ENCODE measurements at places on chromosomes 7 and 10. TPM values are rescaled to one million over a fixed set of nuclear protein-coding genes. Genes with fewer than 3 reads are reported as not detected.

GRCh38 chr10:132746801-132747625 is 38.9 kb downstream of the NKX6-2 start:
- DNase-seq, result no peak

- no peak for DNase-seq
Observed at GRCh38 chr10:132107949-132108877, 42.5 kb downstream of the JAKMIP3 start.

- DNase-seq, result no peak
Observed at GRCh38 chr7:116683786-116684185, 11.8 kb downstream of the MET start.

DNA sequence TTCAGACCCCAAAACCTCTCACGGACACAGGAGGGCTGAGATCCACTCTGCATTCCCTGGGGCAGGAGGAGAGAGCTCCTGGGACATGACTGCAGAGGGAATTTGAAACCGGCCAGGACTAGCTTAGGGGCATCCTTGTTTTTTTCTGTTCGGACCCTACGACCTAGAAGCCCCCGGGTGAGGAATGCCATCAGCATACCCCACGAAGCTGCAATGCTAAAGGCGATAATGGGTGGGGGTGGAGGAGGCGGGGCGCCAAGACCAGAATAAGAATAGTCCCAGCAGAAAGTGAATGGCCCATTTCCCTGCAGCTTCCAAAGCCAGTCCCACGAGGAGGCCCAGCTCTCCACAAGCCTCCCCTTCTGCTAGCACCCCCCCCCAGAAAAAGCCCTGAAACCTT is 4.0 kb downstream of the PDGFA start:
- DNase-seq, result no peak

GRCh38 chr7:146876411-146876810 is 759.8 kb downstream of the CNTNAP2 start:
- no peak for DNase-seq

- no peak for DNase-seq
Observed at GRCh38 chr10:13887761-13888160, 301.0 kb downstream of the PRPF18 start.

- no peak for DNase-seq
Observed at GRCh38 chr10:48503293-48503911, 101.5 kb downstream of the ARHGAP22 start.

DNA sequence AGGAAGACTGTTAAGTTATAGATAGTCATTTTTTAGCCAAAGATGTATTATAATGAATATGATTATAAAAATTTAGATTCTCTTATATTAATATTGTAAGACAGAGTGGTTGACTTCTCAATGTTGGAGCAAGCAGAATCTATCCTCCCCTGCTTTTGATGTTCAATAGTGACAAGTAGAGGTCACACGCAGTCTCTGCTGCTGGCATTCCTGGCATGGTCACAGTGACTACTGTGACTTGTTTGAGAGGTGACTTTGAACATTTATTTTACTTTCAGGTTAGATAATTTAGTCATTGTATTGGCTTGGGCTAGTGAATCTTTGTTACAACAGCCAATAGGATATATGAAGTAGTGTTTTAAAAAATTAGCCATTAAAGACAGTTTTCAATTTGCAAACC is 13.7 kb upstream of the CD36 start:
- DNase-seq, result no peak

DNA sequence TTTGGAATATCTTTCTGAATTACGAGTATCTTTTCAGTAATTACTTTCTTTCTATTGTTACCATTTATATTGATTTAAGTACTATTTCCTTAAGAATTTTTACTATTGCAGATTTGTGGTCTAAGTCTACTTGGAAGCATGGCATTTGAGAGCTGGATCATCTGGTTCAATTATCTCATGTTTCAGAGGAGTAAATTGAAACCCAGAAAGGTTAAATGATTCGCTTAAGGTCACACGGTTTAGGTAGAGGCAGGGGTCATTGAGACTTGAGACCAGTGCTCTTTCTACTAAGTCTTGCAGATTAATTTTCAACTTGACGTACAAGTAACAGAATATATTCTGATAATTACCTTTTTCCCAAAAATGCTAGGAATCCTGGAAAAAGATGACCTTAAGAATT is 109.2 kb upstream of the GLCCI1 start:
- no peak for DNase-seq

GRCh38 chr7:73623798-73624668 is at the start of gene MLXIPL:
Gene MLXIPL, minus strand, starts transcription at chr7:73624522. Its CDS starts 30 bp downstream, at chr7:73624492.
- no peak for DNase-seq

DNA sequence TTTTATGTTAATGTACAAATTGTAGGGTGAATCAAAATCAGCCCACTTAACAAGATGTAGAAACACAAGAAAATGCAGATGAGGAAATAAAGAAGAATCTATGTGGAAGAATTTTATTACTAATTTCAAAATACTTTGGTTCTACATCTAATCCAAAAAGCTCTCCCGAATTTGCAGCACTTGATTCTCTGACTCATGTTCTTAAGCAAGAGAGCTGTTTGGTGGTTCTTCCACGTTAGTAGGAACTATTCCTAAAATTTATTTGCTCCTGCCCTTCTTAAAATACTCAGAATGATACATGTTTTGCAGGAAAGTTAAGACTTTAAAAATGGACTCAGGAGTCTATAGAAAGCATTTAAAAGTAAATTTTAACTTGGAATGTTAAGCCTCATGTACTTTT is 91.8 kb downstream of the ZMYND11 start:
- DNase-seq, result no peak

- no peak for DNase-seq
Observed at GRCh38 chr7:74481458-74482196, 27.9 kb downstream of the GTF2IRD1 start.

- DNase-seq, result no peak
Observed at GRCh38 chr10:124870854-124871425, 69.3 kb downstream of the ABRAXAS2 start.

GRCh38 chr7:156012412-156012811 is 200.1 kb upstream of the SHH start:
- DNase-seq, result no peak

GRCh38 chr7:116180302-116180701 is 30.0 kb upstream of the TES start:
- DNase-seq, result peak; percentile 19

DNA sequence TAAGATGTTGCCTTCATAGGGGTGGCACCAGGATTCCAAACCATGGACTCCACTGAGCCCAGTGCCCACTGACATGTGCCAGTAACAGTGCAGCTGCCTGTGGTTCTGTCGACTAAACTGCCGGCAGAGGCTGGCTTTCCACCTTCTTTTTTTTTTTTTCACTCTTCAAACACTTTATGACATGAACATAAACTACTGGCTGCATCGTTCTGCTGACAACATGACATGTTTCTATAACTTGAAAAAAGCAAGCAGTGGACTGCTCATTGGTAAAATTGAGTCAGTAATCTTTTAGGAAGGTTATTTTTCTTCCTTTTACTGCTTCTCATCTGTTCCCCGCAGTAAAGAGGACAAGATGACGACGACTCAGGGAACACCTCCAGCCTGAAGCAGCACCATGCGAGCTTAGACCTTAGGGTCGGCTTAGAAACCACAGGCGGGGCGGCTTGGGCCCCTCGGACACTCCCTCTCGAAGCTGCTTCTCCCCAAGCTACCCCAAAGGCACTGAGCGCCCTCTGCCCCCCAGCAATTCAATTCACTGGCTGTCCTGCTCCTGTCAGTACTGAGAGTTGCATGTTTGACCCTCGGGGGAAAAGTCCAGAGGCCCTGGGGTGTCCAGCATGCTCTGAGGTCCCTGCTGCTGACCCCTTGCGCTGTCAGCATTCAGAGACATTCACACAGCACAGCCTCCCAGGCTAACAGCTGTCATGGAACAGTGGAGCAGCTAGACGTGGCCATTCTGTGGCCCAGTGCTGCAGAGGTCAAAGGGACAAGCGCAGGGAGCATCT is 112.5 kb downstream of the EGFR start:
- no peak for DNase-seq

DNA sequence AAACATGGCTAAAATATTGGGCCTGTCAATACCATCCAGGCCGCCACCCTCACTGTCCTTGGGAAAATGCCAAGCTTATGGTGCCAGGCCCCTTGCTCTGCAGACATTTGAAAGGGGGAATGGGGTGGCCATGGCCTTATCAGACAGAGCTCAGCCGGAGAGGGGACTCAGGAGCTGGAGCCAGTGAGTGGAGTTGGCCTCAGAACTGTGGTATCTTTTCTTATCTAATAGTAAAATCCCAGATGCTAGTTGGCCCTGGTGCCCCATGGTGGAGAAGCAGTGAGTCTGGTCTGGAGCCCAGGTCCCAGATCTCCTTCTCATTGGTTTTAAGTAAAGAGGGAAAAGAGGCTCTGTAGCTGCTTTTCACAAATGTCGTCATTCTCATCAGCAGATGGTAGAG is 49.6 kb upstream of the SORCS3 start:
- no peak for DNase-seq

GRCh38 chr7:126398851-126399529 is 853.8 kb downstream of the GRM8 start:
- no peak for DNase-seq

- no peak for DNase-seq
Observed at GRCh38 chr10:67934336-67934735, 49.9 kb downstream of the SIRT1 start.

DNA sequence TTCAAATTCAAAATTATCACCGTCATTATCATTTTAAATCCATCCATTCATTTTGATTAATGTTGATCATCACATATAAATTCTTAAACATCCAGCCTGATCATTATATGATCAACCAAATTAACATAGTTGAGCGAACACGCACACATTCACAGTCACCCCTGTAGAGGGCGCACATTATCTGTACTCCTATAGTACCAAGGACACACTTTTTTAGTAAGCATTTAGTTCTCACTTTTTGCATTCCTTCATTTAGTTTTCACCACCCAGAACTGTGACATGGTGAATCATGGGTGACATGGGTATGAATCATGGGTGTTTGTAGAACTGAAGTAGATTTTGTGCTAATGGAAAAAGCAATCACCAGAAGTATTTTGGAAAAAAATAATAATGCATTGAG is 26.0 kb upstream of the ZNF735 start:
- no peak for DNase-seq

DNA sequence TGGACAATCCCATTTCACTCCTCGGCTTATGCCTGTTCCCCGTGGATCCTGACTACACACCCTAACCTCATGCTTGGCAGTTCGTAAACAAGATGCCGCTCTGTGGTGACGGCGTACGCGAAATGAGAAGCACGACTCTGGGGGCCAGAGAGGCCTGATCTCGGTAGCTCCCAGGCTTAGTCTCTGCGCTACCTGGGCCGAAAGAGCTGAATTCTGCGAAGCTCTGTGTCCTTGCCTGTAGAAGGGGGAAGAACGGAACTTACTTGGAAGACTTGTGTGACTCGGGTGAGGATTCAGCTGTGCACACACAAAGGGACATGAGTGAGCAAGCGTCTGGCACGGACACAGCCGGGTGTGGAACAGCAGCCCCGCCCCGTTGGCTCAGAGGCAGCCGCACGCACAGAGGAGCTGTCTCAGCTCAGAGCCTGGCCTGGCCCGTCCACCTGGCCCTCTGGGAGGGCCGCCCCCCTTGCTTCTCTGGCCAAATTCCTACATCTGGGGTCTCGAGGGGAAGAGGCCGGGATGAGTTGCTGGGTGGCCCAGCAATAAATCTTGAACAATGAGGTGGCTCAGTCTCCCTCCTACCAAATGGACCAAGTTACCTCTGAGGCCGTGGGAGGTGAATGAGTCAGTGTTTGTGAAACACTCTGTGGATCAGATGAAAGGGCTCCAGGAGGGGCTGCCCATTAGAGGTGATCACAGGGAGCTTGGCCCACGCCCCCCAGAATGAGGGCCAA is 83.8 kb downstream of the PDGFA start:
- no peak for DNase-seq

DNA sequence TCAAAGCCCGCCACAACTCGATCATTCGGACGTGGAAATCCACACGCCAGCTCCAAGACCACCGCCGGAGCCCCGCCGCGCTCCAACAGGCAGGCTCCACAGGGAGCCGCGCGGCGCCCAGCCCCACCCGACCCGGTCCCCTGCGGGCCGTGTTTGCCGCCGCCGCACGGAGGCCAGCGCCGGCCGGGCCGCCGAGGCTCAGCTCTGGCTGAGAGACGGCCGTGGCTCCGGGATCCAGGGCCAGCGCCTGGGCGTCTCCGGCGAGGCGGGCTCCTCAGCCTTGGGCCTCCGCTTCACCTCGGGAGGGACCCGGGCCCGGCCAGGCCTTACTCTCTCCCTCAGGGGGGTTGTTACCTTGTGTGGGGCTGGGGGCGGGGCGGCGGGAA is 333 bp downstream of the SMNDC1 start:
- peak; percentile 22 for DNase-seq

GRCh38 chr10:110901954-110902819 is 16.8 kb downstream of the BBIP1 start:
- DNase-seq, result no peak

DNA sequence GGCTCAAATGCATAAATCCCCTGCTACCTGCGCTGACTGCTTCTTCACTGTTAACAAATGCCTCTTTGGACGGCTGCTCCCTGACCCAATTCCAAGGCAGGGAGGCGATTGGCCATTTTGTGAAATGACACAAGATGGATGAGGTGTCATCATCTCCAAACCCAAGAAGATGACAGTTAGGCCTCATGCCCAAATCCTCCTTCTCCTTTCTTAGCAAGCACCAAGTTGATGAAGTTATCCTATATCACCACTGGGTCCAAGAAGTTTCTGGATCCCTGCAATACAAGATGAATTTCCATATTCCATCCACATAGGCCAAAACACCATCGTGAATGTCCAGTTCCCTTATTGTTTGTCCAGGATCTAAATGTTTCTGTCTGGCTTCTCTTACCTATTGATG is 98.5 kb upstream of the RAB11FIP2 start:
- DNase-seq, result no peak

DNA sequence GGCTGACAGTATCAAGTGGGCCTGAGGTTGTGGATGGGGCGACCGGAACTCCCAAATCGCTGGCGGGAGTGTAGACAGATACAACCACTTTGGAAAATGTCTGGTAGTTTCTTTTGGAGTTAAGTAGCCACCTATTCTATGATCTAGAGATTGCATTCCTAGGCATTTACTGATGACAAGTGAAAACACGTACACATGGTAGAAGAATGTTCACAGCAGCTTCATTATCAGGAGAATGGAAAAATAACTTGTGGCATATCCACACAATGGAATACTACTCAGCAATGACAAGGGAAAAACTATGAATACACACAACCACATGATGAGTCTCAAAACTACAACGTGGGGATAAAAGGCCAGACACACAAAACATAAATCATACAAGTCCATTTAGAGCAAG is 146.0 kb downstream of the MYOF start:
- DNase-seq, result no peak

DNA sequence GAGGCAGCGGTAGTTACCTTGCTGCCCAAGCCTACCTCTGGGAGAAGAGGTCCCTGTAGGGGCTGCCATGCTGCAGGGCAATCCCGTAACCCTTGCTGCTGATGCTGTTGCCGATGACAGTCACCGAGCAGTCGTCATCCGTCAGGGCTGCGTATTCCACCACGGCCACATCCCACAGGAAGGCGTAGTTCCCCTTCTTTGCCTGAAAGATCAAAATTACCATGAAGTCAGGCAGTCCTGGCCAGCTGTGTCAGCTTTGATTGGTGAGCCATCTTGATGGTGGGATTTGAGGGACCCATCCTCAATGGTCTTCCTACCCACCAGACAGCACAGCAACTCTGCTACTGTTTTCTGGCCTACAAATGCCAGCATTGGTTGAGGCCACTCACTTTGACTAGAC is 746.8 kb downstream of the GRID1 start:
- DNase-seq, result no peak

ADRB1 gene
- polyA plus RNA-seq, result not detected

SUN3 gene
- polyA plus RNA-seq, result 0.45 TPM

GRM8 gene
- 8.7 TPM for polyA plus RNA-seq

PTPRN2 gene
- polyA plus RNA-seq, result 7.7 TPM

CRYGN gene
- polyA plus RNA-seq, result 5.6 TPM

C10orf71 gene
- polyA plus RNA-seq, result 0.09 TPM

OGA gene
- polyA plus RNA-seq, result 245 TPM

SHH gene
- polyA plus RNA-seq, result 1.1 TPM

CHPF2 gene
- polyA plus RNA-seq, result 28.1 TPM

TMEM176A gene
- polyA plus RNA-seq, result 96.6 TPM

Measured in renal cortex interstitium (tissue), 15 donors.